ENCODE measurements at places on chromosomes 3 and 15. TPM values are rescaled to one million over a fixed set of nuclear protein-coding genes. Genes with fewer than 3 reads are reported as not detected.

Gene ERICH6
- total RNA-seq = not detected

Gene SH2D7
- not detected for total RNA-seq

Gene DZIP3
- 3.9 TPM for total RNA-seq

Gene DNAH12
- total RNA-seq = 0.02 TPM

Gene RIOX2
- total RNA-seq = 31.9 TPM

Gene CATSPER2
- total RNA-seq = 0.56 TPM

Gene KBTBD13
- not detected for total RNA-seq

Gene C3orf52
- 11.1 TPM for total RNA-seq

Gene RPSA
- 2,644 TPM for total RNA-seq

Gene GP5
- total RNA-seq = not detected

Gene GASK1A
- total RNA-seq = not detected

Gene GABRA5
- 102 TPM for total RNA-seq

Gene NR1I2
- not detected for total RNA-seq

Gene C15orf39
- 36.4 TPM for total RNA-seq

Gene LIPH
- total RNA-seq = 5.1 TPM

Gene PLSCR2
- not detected for total RNA-seq

Gene ANKRD63
- total RNA-seq = 0.40 TPM
